Spinal cord (tissue), 10 donors: ENCODE measurements at places on chromosomes 2 and 18. TPM values are rescaled to one million over a fixed set of nuclear protein-coding genes. Genes with fewer than 3 reads are reported as not detected.
A peak's percentile ranks its signal among the peaks of the same experiment; 100 is the strongest.

DNA sequence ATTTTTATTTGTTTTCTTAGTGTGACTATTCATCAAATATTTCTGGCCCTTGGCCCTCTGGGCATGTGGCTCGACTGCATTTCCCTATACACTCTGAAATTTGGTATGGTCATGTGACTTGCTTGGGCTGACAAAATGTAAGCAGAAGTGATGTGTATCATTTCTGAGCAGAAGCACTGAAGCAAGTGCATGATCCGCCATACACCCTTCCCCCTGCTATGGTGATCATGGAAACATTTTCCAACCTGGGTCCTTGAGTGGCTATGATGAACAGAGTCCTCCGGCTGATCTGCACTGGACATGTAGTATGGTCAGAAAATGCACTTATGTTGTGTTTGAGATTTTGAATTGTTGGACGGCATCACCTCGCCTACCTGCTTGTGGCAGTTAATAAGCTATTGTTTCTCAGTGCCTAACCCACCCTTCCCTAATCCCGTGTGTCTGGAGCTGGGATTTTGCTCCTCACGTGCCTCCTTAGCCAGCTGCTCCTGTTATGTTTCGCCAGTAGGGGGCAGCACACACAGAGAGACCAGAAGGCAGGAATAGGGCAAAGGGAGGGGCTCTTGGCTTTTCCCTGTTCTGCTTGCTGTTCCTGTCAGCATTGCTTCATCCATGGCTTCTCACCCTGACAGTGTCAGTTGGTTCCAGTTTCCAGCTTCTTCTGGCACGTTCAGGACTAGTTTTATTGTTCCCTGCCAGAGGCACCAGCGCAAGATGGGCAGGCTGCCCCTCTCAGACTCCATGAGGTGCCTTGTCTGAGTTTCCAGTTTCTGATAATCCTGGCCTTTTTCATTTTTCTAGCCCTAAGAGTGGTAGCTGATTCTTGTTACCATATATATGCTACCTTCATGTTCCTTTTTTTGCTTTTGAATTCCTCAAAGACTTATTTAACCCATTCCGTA is 207.4 kb downstream of the ARL6IP6 start:
- no peak for DNase-seq

GRCh38 chr2:12597610-12598009 is 119.1 kb upstream of the TRIB2 start:
- DNase-seq = no peak

DNA sequence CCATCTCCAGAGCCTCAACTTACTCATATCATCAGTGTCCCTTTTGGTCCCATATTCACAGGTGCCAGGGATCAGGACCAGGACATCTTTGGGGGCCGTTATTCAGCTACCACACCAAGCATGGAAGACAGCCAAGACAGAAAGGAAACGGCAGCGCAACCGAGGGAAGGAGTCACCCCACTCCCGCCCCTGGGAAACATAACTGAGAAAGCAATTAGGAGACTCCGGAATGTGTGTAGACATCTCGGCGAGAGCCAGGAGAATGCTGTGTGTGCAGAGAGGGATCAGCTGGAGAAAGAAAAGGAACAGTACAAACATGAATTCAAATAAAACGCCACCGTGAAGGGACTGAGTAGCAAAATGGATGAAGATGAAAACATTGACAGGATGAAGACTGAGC is 13.4 kb upstream of the BOK start:
- no peak for DNase-seq

DNA sequence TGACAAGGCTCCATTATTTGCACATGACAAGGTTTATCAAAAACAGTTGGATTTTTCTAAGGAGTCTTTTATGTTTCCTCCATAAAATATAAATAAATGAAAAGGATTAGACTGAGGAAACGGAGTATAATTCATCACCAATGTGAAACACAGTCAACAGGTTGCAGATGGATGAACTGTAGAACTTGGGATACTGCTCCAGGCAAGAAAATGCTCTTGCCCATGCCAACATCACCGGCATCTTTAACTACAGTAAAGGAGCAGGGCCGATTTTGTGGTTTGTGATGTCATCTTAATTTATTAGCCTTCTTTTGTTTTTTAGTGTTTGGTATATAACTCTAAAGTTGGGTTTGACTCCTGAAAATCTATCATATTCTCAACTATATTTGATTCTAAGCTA is 577.3 kb downstream of the EPHA4 start:
- no peak for DNase-seq

DNA sequence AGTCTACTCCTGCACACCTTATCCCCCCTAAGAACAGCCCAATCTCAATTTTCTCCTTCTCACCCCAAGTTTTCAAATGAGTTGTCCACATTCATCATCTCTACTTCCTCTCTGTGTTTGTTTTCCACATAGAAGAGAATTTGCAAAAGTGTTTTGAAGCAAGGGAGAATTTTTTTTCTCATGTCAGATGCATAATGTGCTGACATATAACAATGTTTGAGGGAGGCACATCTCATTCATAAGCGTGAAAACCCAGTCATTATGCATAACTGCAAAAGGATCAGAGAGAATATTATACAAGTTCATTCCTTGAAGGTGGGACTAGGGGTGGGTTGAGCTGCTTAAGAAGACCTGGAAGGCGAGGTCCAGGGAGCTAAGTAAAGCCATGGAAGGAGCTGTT is 80.8 kb upstream of the SLC1A4 start:
- DNase-seq = no peak

DNA sequence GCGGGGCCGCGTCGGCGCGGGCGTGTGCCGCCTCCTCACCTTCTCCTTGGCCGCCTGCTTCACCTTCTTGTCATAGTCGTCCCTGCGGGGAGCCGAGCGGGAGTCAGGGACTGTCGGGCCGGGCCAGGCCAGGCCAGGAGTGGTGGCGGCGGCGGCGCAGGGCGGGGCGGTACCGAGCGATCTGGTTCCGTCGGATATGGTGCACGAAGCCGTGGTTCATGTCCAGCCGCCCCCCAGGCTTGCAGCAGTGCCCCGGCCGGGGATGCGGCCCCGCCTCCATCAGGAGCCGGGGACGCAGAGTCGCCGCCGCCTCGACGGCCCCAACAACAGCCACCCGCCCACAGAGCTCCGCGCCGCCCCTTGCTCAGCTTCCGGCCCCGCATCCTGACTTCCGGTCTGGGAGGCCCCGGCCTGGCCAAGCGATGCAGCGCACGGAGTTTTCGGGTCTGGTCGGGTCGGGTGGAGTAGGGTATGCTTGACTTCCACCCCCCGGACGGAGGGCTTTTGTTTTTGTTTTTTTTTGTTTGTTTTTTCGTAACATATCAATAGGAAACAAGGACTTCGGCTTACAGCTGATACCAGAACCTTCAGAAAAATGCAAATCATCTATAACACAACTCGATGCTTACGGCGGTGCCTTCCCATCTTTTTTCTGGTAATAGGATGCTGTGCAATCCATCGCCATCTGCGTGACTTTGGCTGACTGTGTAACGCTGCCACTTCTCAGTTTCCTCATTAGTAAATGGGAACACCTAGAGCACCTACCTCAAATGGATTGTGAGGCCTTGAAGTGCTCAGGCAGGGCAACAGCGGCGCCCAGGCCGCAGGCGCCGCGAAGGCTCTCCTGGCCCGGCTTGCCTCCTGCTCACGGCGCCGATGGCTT is at the start of gene C2orf68:
Gene C2orf68, minus strand, starts transcription at position 362 of the 883 bp plus-strand sequence. Its CDS starts 82 bp downstream, at position 280.
- DNase-seq = peak; percentile 86

- no peak for DNase-seq
These were observed 37.5 kb upstream of the ANXA4 start for GRCh38 chr2:69704446-69704845.

DNA sequence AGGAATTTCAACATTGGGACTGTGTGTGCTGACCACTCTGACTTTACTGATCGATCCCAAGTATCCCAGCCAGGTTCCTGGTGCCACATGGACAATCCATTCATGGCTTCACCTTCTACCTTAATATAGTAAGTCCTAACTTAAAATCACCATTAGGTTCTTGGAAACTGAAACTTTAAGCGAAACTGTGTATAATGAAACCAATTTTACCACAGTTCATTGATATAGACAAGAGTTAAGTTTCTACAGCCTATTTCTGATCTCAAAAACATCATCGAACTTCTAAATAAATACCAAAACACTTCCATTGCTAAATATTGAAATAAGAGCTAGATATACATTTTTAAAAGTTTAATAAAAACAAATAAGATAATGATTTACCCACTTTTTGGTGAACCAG is 4.4 kb upstream of the EXOC6B start:
- DNase-seq = no peak

GRCh38 chr18:34364699-34365098 is 140.0 kb upstream of the NOL4 start:
- no peak for DNase-seq

DNA sequence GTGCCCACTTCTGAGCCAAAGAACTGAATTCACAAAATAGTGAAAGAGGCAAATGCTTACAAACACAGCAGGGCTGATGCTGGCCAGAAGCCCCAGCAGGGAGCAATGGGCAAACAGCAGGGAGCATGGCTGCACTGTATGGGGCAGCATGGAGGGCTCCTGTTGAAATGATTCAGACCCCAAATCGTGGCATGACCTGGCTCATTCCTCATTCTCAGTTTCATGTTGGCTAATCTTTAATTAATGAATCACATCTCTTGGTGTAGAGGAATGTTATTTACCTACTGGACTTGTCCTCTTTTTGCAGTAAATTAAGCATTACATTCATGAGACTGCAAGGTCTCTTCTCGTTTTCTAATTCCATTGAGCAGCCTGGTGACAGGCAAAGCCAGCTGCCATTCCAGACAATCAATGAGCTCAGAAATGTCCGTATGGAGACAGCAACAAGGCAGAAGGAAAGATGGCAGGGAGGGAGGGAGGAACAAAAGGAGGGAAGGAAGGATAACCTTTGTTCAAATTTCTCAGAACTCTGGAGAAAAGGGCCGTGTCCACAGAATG is 84.9 kb upstream of the ST8SIA3 start:
- no peak for DNase-seq

DNA sequence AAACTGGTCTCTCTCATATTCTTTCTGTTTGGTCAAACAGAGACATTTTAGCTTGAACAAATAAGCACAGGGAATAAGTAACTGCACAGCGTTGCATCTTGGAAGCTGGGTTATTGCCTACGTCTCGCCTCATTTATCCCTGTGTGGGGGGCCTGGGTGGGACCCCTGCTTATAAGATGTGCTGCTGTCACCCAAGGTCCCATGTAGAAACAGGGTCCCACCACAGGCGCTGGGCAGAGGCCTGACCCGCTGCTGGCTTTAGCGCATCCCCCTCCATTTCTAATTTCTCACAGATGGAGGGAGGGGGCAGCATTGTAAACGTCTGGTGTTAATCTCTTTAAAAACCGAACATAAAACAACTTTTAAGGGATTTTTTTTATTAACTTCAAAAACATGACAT is 207.8 kb downstream of the HDAC4 start:
- DNase-seq = no peak

- no peak for DNase-seq
These were observed 204.2 kb downstream of the CBLN2 start for GRCh38 chr18:72339976-72340375.

GRCh38 chr2:43139996-43140621 is 86.3 kb downstream of the ZFP36L2 start:
- no peak for DNase-seq

DNA sequence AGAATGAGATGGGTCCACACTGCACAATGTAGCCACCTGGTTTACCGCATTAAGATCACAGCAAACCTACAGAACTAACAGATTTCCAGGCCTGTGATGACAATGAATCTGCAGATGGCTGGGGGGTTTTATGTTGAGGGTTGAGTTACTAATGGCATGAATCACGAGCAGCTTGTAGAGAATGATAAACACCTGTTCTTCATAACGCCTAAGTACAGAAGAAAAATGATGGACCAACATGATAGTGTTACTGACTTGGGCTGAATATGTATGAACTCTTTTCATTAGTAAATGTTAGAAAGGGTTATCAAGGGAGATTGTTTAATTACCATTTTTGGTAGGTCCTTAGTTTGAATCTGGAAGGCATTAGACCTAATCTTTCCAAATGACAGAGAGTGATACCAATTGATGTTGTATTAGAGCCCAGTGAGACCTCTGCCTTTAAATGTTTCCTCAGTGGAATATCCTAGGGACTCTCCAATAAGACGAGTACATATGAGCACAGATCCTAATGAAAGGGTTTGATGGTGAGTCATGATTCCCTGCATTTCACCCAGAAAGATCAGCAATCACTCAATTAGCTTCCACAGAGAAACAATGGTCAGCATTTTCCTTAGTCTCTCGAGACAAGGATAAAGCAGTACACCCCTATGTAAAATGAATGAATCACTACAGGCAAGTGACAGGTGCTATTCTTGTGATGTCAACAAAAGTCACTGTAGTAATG is 243.8 kb downstream of the DLGAP1 start:
- no peak for DNase-seq

GRCh38 chr2:185771396-185771795 is 32.8 kb downstream of the FSIP2 start:
- DNase-seq = no peak

GRCh38 chr2:118994172-118994700 is 52.2 kb downstream of the MARCO start:
- no peak for DNase-seq

GRCh38 chr2:46850742-46851141 is 64.9 kb downstream of the MCFD2 start:
- no peak for DNase-seq

DNA sequence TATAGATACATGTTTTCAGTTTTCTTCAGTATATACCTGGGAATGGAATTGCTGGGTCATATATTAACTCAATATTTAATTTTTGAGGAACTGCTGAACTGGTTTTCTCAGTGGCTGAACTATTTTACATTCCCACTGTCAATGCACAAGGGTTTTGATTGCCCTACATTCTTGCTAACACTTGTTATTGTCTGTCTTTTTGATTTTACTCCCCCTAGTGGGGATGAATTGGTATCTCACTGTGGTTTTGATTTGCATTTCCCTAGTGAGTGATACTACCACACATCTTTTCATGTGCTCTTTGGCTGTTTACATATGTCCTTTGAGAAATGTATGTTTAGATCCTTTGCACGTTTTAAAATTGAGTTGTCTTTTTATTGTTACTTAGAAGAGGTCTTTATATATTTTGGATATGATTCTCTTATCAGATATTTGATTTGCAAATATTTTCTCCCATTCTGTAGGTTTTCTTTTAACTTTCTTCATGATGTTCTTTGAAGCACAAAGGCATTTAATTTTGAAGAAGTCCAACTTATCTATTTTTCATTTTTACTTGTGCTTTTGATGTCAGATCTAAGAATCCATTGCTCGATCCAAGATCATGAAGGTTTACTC is 36.2 kb downstream of the ASB1 start:
- DNase-seq = no peak

GRCh38 chr18:24530630-24531111 is 70.2 kb downstream of the HRH4 start:
- peak; percentile 37 for DNase-seq

LHCGR gene
- 0.67 TPM for polyA plus RNA-seq

UGT1A8 gene
- not detected for polyA plus RNA-seq

ZNF521 gene
- polyA plus RNA-seq = 60.2 TPM

TSPYL6 gene
- 0.50 TPM for polyA plus RNA-seq

CLEC4F gene
- polyA plus RNA-seq = not detected

C2orf49 gene
- polyA plus RNA-seq = 22.2 TPM

DNAJC10 gene
- 62.9 TPM for polyA plus RNA-seq

C2orf81 gene
- 5.9 TPM for polyA plus RNA-seq

LCT gene
- polyA plus RNA-seq = 0.06 TPM

MALL gene
- polyA plus RNA-seq = 3.3 TPM
